ENCODE measurements at places on chromosomes 13 and 19. TPM values are rescaled to one million over a fixed set of nuclear protein-coding genes. Genes with fewer than 3 reads are reported as not detected.

Gene JOSD2
- total RNA-seq = 41.7 TPM

Gene PRR20D
- not detected for total RNA-seq

Gene LIG4
- total RNA-seq = 8.9 TPM

- peak; percentile 81 for DNase-seq
Measured at GRCh38 chr13:24683838-24684599, 3.8 kb downstream of the ATP12A start.

- no peak for DNase-seq
Measured at GRCh38 chr13:62357887-62358645, 942.4 kb upstream of the PCDH20 start.

Measured in activated CD8-positive, alpha-beta memory T cell treated with anti-CD3 and anti-CD28 coated beads, Interleukin-2, amount 10 ng/mL, durations not matched to agents 7 days and 5 days (primary cell).